NCI-H1092 treated with DMSO at 0.1 percent for 48 hours (cell line): ENCODE measurements at places on chromosomes 2 and 18.
A peak's percentile ranks its signal among the peaks of the same experiment; 100 is the strongest.

- DNase-seq = no peak
These were observed 407.2 kb downstream of the PTPRM start for GRCh38 chr18:7974200-7974874.

GRCh38 chr2:234976479-234977227, 24.8 kb downstream of the SH3BP4 start:
- DNase-seq = no peak

DNA sequence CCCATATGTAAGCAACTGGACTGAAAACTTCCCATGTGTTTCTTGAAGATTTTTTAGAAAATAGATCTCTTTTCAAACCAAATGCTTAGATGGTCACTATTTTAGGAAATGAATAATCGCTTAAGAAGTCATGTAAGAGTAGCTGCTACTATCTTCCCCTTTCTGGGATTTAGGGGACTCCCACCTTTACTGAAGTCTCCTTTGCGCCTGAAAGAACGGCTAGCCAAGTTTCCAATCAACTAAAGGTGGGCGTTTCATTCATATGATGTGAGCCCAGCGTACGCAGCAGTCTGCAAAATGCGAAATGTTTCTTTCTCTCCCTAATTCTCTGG, 1.1 kb downstream of the DIPK1C start:
- DNase-seq = no peak

GRCh38 chr2:233329489-233330135, 22.0 kb downstream of the SAG start:
- peak; percentile 57 for DNase-seq

DNA sequence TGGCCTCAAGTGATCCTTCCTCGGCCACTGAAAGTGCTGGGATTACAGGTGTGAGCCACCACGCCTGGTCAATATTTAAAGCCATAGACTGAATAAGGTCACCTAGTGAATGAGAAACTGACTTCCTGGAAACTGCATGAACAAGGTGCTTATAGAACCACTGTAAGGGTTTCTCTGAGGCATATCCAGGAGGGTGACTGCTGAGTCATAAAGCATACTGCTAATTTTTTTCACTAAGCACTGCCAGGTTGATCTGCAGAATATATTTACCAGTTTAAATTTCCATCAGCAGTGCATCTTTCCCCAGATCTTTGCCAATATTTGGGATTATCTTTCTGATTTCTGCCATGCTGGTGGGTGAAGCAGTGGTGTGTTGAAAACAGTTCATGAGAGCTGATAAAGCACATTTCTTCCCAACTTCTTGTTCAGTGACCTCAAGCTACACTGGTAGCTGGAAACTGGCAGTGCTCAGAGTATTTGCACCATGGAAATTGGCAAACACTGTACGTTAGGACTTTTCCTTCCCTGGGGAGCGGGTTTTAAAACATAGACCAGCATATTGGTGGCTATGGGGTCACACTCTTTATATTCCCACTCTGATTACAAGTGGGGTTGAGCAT, 4.2 kb upstream of the CLIP4 start:
- DNase-seq = no peak

- DNase-seq = no peak
These were observed 134.0 kb downstream of the CTIF start for GRCh38 chr18:48672671-48673340.

DNA sequence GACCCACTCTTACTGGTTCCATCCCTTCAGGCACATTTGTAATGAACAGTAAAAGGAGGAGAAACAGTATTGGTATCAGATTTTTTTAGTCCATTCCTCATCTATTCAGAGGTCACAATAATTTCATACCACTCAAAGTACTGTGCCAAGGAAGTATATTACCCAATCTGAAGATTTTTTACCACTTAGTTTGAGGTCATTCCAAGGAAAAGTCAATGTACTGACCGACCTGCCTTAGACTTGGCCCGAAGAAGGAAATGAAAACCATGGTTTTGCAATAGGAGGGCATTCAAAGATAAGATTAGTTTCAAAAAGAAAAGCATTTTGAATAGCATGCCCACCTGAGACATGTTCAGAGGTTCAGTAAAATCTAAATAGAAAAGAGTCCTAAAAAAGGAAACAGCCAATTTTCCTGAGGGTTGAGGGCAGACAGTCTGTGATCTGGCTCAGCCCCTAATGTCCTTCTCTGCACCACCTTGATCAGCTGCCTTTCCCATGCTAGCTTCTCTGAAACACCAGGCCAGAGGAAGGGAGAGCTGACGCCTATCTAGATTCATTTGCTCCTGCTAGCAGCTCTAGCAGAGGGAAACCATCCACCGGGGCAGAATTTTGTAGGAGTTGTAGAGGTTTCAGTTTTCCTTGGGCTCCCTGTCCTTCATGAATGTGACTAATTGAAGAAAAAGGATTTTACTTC, 107.3 kb upstream of the FZD5 start:
- no peak for DNase-seq

DNA sequence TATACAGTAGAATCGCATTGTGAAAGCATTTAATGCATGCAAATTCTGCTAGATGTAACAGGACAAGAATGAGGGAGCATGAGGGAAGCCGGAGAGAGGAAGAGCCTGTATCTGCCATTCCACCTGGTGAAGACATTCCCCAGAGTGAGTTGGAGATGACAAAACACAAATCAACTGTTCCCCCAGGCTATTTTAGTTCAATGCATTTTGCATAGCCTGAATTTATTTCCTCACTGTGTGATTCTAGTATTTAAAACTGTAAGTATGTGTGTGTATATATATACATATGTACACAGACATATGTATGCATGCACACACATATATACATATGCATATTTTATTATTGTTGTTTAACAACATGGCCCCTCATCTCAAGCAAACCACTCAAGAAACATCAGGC, 54.7 kb downstream of the CCDC68 start:
- DNase-seq = no peak

- DNase-seq = no peak
These were observed 115.0 kb downstream of the SMAD7 start for GRCh38 chr18:48835745-48836170.

DNA sequence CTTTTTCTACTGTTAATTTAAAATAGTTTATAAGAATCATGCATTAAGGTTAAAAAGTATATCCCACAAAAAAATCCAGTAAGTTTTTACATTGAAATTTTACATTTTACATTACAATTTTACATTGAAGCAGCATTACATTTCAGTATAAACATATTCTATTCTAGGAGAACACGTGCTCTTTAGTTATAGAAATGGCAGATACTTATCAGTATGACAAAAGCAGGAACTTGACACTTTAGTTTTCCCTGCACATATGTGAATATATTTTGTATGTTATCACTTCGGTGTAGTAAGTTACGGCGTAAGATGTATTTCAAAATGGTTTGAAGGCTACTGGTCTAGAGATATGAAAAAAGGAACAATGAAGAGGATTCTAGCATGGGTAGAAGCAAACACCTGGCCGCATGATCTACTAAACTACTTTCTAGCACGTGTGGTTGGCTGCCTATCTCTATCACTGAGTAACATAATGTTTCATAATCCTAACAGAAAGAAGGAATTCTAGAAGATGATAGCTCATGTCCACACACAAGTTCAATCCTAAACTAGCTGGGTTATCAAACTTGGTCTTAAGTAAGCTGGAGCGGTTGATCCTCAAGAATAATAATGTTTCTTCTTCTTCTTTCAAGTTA, 5.4 kb downstream of the IMMT start:
- no peak for DNase-seq

- no peak for DNase-seq
These were observed 110.7 kb downstream of the XRCC5 start for GRCh38 chr2:216219861-216220260.

- DNase-seq = no peak
These were observed 36.8 kb downstream of the UGP2 start for GRCh38 chr2:63878486-63878885.

- DNase-seq = no peak
These were observed 241.6 kb downstream of the NEDD4L start for GRCh38 chr18:58285449-58286130.

DNA sequence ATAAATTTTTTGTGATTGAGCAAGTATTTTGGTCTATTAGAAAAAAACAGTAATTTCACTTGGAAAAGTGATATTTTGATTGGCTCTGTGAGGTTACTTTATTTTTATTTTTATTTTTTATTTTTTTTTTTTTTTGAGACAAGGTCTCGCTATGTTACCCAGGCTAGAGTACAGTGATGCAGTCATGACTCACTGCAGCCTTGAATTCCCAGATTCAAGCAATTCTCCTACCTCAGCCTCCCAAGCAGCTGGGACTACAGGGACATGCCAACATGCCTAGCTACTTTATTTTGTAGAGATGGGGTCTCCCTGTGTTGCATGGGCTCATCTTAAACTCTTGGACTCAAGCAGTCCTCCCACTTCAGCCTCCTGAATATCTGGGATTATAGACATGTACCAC, 60.9 kb upstream of the MGAT5 start:
- DNase-seq = no peak

DNA sequence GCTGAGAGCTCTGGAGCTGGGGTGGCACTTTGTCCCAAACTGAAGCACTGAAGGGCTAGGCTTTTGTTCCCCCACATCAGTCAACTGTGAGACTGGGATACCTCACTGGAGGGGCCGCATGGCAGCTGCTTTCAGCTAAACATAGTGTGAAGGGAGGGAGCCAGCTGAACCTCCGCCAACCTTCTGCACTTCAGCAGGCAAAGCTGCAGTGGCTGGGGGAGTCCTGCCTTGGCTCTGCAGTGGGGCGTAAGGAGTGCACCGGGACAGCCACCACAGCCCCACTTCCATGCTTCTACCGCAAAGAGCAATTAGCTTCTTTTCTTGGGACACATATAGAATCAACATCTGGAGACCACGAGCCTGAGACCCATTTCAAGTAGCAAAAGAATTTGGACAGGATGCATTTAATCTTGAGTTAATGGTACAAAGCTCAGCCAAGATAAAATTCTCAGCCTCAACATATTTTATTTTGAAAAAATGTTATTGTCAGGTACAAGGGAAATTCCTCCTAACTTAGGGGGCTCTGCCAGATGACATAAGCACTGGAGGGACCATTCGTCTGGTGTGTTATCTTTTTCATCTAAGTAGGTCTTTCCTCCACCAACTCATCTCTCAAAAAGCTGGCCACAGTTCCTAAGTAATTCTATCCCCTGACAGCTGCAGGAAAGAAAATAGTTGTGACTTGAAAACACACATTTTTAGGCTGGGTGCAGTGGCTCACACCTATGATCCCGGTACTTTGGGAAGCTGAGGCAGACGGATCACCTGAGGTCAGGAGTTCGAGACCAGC, 25.6 kb upstream of the MYCN start:
- DNase-seq = peak; percentile 15

GRCh38 chr2:208496129-208496528, 89.5 kb downstream of the PTH2R start:
- DNase-seq = no peak

GRCh38 chr18:27954226-27954625, 222.7 kb downstream of the CDH2 start:
- no peak for DNase-seq

DNA sequence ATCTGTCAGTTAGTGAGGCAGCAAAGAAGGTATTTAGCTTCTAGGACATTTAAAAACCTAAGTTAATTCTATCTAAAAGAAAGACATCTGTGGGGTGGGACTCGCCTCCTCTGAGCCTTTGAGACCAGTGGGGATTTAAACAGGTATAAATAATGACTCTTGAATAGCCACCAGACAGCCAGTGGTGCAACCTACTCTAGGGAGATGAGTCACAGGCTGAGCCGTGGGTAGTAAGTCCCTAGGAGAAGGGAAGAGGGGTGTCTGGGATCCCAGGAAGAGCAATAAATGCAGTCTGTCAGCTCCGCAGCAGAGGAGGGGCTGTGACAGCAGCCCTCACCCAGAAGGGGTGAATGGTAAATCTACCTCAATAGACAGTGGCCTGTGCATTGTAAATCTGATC, 43.1 kb upstream of the GALNT3 start:
- no peak for DNase-seq

DNA sequence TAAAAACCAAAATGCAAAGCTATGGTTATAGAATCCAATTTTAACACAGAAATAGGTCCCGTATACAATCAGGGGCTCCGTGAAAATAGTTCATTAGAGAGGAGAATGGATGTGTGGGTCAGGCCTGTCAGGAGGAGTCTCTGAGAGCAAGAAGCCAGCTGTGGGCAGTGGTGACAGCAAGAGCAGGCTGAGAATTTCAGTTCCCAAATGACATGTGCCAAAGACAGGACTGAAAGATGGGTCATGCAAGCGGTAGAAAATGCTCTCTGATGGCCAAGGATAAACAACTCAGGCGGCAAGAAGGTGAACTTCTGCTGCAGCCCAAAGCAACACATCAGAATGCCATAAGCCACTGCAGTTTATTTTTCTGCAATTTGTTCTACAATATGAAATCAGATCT, 100.4 kb downstream of the CCDC141 start:
- DNase-seq = no peak

GRCh38 chr2:55054106-55054875, 4.0 kb upstream of the RTN4 start:
- DNase-seq = no peak

DNA sequence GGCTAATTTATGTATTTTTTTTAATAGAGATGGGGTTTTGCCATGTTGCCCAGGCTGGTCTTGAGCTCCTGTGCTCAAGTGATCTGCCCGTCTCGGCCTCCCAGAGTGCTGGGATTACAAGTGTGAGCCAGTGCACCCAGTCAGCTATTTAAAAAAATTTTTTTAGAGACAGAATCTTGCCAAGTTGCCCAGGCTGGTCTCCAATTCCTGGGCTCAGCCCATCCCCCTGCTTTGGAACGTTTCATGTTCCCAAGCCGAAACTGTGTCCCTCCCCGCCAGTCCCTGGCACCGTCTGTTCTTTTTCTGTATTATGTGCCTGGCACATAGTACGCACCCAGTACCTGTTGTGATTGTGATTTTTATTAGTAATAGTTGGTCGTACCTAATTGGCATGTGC, 63.1 kb upstream of the MGAT5 start:
- no peak for DNase-seq

- no peak for DNase-seq
These were observed 1.3 kb upstream of the BZW1 start for GRCh38 chr2:200810252-200810997.

- no peak for DNase-seq
These were observed 637.0 kb downstream of the NR4A2 start for GRCh38 chr2:155695505-155695904.

DNA sequence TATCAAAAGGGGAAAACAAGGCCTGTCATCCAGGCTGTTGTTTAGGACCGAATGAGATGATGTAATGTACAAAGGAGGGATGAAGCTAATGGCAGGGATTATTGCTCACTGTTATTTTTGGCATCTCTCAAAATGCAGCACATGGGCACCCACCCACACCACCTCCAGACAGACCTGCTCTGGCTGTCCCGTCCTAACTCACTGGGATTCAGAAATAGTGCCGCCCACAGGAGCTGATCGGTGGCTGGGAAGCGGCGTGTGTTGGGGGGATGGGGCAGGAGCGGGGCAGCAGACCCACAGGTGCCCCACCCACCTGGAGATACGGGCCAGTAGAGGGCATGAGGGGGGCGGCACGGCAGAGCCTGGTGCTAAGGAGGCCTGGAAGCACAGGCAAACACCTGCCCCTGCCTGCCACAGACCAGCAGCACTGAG, 52.2 kb downstream of the CRACDL start:
- no peak for DNase-seq

DNA sequence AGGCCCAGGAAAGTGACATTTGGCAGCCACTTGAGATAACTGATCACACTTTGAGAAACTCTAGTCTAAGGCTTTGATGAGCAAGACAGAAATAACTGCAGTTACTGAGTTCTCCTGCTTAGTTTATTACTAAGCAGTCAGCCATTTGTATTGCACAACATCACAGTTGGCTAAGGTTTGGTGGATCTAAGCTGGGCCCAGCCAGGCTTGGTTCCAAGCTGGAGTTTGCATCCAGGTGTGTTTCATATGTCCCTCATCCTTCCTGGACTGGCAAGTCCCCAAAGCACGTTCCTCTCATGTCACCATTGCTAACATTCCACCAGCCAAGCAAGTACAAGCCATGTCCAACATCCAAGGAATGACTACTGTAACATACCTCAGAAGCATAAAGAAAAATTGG, 71.3 kb upstream of the ZNF532 start:
- DNase-seq = no peak
